ENCODE measurements at places on chromosomes 2 and 18. TPM values are rescaled to one million over a fixed set of nuclear protein-coding genes. Genes with fewer than 3 reads are reported as not detected.

GRCh38 chr18:35049111-35050027 lies 8.2 kb downstream of the MAPRE2 start:
- ATAC-seq = no peak

DNA sequence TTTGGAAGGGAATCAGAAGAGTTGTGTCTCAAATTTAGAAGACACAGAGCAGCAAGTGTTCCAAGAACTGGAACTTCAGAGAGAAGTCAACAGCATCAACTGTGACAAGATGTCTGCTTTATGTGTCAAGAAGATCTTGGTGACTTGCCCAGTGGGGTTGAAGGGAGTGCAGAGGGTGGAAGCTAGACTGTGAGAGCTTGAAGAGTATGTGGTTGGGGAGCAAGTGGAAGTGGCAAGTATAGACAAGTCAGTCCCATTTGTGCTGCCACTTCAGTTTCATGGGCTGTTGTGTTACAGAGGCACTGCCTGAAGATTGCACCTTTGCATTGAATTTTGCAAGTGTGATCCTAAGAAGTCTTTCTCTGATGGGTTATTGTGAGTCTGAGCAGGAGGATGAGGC lies 68.7 kb upstream of the MC2R start:
- ATAC-seq = no peak

- ATAC-seq = no peak
These were observed 890.7 kb upstream of the POU3F3 start for GRCh38 chr2:103963146-103963725.

- ATAC-seq = no peak
These were observed 24.7 kb upstream of the PTPN2 start for GRCh38 chr18:12908706-12909105.

- peak; percentile 70 for ATAC-seq
These were observed 19.4 kb downstream of the RRM2 start for GRCh38 chr2:10141736-10142639.

GRCh38 chr2:11631462-11631861 lies 38.5 kb downstream of the NTSR2 start:
- no peak for ATAC-seq

GRCh38 chr2:29397713-29398112 lies 282.5 kb downstream of the CLIP4 start:
- ATAC-seq = no peak

Gene SLC14A1
- 1.1 TPM for total RNA-seq

- no peak for ATAC-seq
These were observed 65.4 kb downstream of the SMAD7 start for GRCh38 chr18:48885266-48885923.

- ATAC-seq = no peak
These were observed 46.3 kb downstream of the MAL start for GRCh38 chr2:95071856-95072255.

Gene CPS1
- total RNA-seq = 1.3 TPM

GRCh38 chr2:112159454-112159921 lies 21.3 kb downstream of the FBLN7 start:
- no peak for ATAC-seq

GRCh38 chr2:236638707-236639106 lies 69.1 kb downstream of the ACKR3 start:
- ATAC-seq = no peak

DNA sequence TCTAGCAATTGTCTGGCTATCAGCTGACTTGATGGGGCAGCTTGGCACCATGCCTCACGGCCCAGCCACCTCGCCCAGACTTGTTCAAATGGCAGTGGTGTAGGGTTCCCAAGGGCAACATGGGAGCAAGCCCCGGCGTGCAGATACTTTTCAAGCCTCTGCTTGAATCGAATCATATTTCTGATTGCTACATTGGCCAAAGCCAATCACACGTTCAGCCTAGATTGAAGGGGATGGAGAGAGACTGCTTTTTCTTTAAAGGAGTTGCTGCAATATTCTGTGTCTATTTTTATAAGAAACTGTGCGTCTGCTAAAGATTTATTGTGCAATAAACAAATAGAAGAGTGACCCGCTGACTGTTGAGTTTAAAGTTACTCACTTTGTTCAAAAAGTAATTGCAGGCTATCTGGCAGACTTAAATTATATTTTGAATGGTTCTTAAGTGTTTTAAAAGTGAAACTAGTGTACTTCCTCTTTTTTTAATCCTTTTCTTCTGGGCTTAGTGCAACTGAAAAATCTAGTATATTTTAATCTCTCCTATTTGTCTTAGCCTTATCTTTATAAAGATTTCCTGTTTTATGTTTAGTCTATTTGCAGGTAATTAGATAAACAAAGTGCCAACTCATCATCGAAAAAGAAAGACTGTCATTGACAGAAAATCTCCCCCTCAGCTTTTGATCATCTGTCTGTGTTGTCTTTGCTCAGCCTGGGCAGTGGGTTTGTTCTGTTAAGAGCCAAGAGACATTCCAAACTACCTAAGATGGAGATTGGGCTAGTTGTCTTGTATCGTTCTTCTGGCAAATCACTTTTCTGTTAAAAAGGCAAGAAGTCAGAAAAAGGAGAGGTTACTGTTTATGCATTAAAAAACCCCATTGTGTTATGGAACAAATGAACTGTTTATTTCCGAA lies 156.1 kb downstream of the TPGS2 start:
- no peak for ATAC-seq

- no peak for ATAC-seq
These were observed 101.4 kb downstream of the HDAC4 start for GRCh38 chr2:239299218-239299939.

- ATAC-seq = no peak
These were observed 28.7 kb upstream of the DCC start for GRCh38 chr18:52311331-52311730.

- no peak for ATAC-seq
These were observed 175.1 kb downstream of the FAM210A start for GRCh38 chr18:13551305-13551603.

DNA sequence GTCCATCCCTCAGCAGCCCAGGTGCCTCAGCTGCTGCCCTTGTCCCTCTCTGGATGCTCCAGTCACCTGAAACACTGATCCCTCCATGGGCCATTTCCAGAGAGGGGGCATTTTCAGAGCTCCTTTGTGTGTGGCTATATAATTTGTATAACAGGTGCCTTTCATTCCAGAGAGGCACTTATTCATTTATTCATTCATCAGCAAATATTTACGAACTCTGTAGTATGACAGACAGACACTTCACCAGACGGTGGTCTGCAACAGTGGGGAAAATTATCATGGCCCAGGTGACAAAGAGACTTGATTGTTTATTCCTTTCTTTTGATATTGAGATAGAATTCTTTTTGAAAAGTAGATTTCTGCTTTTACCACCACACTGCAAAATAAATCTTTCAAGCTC lies 361.7 kb downstream of the TMEM182 start:
- ATAC-seq = no peak

GRCh38 chr2:134839649-134840048 lies 1.2 kb downstream of the ACMSD start:
- no peak for ATAC-seq

Gene EGR4
- total RNA-seq = 0.29 TPM

GRCh38 chr2:233708942-233709341 lies 3.8 kb upstream of the UGT1A5 start:
- no peak for ATAC-seq

Gene TOGARAM2
- 3.0 TPM for total RNA-seq

DNA sequence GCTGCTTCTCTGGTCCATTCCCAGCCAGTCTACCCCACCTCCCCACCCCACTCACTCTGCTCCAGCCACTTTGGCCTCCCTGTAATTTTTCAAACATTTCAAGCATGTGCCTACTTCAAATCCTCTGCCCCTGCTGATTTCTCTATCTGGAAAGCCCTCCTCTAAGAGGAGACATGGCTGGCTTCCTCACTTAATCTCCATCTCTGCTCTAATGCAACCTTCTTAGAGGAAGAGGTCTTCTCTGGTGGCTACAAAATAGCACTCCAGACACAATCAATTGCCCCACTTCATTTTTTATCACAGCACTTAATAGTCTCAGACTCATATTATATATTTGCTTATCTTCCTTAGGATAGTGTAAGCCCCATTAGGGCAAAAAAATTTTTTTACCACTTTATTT lies 161.1 kb upstream of the SLC39A10 start:
- ATAC-seq = no peak

Gene FSIP2
- total RNA-seq = 0.32 TPM

GRCh38 chr2:46268196-46268595 lies 29.0 kb upstream of the EPAS1 start:
- no peak for ATAC-seq

DNA sequence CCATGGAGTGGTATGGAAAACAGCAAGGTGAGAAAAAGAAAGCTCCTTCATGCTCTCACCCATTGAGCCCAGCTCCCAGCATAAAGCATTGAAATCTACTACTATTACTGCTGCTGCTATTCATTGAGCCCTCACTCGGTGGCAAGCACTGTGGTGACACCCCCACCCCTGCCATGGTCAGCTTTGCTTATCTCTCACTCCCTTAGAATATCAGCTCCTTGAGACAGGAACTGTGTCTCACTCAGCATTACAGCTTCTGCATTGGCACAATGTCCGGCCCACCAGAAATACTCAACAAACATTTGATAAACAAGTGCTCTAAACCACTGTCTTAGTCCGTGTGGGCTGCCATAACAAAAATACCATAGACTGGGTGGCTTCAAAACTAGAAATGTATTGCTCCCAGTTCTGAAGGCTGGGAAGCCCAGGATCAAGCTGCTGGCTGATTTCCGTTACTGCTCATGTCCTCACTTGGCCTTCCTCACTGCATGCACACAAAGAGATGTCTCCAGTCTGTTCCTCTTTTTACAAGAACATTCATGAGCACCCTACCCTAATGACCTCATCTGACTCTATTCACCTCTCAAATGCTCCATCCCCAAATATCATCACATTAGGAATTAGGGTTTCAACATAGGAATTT lies 116.3 kb downstream of the ZBTB7C start:
- no peak for ATAC-seq

- no peak for ATAC-seq
These were observed 173.7 kb downstream of the CELF4 start for GRCh38 chr18:37391698-37392548.

- no peak for ATAC-seq
These were observed 10.1 kb downstream of the SLC9A4 start for GRCh38 chr2:102483086-102483485.

DNA sequence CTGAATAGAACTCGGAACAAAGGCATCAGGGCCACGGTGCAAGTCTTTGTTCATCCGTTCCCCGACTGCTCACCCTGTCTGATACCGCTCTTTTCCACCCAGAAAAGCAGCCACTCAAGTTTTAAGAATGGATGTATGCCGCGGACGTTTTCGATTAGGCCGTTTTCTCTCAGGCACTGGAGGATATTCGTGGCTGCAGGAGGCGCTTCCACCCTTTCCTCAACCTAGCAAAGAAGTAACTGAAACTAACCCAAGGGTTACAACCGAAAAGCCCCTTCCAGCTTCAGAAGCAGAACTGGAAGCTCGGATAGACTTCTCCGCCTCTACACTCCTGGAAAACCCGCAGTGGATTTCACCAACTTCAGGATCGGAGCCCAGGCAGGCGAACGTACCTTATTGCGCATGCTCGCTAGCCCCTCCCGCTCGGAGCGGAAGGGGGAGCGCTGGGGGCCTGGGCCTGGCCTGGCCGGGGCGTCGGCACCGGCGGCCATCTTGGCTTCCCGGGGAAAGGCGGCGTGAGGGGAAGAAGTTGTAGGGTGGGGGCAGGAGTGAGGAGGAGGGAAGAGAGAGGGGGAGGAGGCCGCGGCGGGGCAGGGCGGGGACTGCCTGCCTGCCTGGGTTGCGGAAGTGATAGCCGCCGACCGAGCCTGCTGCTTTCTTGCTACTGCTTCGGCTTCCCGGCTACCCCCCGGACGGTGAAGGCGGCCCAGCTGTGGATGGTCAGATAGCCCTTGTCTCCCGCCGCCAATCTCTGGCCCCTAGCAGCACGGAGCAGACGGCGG lies at the start of gene ACTR3:
Gene ACTR3 (plus strand): TSS at position 619 of the 782 bp plus-strand sequence. CDS start 191 bp downstream, outside the sequence.
- ATAC-seq = peak; percentile 75

Gene MAP2
- total RNA-seq = 0.26 TPM

Gene TSHZ1
- total RNA-seq = 12.3 TPM

Gene GALNT5
- total RNA-seq = 0.17 TPM

Gene ELAC1
- total RNA-seq = 1.1 TPM

Gene PDK1
- 43.9 TPM for total RNA-seq

Gene LHCGR
- not detected for total RNA-seq

DNA sequence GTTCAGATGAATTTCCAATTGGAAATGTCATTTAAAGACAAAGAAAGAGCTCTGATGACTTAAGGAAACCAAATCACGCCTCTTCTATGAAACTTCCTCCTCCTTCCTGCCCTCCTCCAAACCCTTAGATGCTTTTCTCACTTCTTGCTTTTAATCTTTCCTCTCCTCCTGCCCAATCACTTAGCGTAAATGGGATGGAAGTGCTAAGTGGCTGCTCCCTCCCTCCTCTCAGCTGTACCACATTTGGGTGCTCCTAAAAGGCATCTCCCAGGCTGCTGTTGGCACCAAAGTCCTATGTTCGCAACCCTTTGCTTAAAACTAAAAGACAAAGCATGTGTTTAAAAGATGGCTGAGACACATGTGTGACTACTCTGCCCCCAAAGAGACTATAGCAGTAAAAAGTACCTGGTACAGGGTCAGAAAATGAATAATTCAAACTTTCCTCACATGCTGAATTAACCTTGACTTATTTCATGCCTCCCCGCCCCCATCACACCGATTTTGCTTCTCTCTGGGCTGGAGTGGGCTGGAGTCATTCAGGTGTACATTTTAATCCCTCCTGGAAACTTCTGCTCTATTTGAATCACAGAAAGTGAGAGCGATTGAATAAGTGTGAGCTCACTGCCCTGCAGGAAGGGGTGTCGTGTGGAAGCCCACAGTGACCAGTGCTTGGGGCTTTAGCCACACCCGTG lies 59.2 kb upstream of the KLF7 start:
- peak; percentile 70 for ATAC-seq

GRCh38 chr2:158211502-158211901 lies 109.8 kb downstream of the UPP2 start:
- ATAC-seq = peak; percentile 29

DNA sequence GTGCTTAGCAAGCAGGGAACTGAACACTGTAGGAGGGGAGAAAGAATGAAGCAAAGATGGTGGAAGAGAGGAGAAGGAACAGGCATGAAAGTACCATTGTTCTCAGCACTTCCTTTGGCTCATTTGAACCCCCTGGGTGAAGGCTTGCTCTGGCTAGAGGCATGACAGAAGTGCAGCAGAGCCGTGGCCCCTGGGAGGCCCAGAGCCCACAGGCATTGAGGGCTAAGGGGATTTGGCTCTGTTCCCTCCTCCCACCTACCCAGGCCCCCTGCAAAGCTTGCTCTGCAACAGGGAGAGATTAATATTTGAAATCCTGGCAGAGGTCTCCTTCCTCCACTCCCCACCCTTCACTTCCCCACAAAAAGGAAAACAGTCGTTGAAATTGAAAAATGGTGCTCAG lies 262.6 kb downstream of the CELF4 start:
- ATAC-seq = no peak

DNA sequence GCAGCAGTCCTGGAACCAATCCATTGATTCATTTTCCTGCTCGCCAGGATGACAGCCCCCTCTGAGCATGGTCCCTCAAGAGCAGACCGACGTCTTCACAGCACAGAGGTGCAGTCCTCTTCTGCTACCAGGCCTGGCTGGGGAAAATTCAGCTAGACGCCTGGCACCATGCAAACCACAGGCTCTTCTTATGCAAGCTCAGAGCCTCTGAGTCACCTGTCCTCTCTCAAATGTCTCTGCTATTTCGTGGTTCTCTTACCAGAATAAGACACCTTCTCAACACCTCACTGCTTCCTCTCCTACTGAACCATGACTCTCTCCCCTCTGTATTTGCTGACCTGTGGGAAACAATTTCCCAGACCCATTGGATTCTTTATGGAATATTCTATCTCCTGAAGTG lies 79.8 kb upstream of the CYRIA start:
- peak; percentile 61 for ATAC-seq

Gene CNGA3
- total RNA-seq = not detected

Gene LIMS4
- 2.9 TPM for total RNA-seq
